ENCODE measurements at places on chromosomes 4 and X. TPM values are rescaled to one million over a fixed set of nuclear protein-coding genes. Genes with fewer than 3 reads are reported as not detected.

Gene SLC9A6
- 18.0 TPM for polyA plus RNA-seq

Gene PDE5A
- 1.3 TPM for polyA plus RNA-seq

Gene JAKMIP1
- 26.1 TPM for polyA plus RNA-seq

Gene LDB2
- polyA plus RNA-seq, result not detected

Gene EDNRA
- polyA plus RNA-seq, result not detected

Gene OPRPN
- not detected for polyA plus RNA-seq

Gene ZNF185
- polyA plus RNA-seq, result 2.3 TPM

Gene ITIH6
- polyA plus RNA-seq, result not detected

Gene NHSL2
- 17.8 TPM for polyA plus RNA-seq

Gene ZGRF1
- 0.92 TPM for polyA plus RNA-seq

Gene USO1
- 33.5 TPM for polyA plus RNA-seq

Gene PDLIM3
- polyA plus RNA-seq, result not detected

Gene DRP2
- polyA plus RNA-seq, result not detected

Gene CTSO
- polyA plus RNA-seq, result 39.1 TPM

Gene ACOX3
- polyA plus RNA-seq, result 14.2 TPM

Gene GRIA2
- not detected for polyA plus RNA-seq

Gene GLRA3
- not detected for polyA plus RNA-seq

Gene MEPE
- not detected for polyA plus RNA-seq

Gene SPANXC
- polyA plus RNA-seq, result not detected

Gene ATP2B3
- polyA plus RNA-seq, result not detected

Gene DIPK2B
- polyA plus RNA-seq, result not detected

Gene LNX1
- 0.30 TPM for polyA plus RNA-seq

Gene SAT1
- 113 TPM for polyA plus RNA-seq

Gene RS1
- polyA plus RNA-seq, result not detected

Gene SAGE1
- not detected for polyA plus RNA-seq

Gene N4BP2
- 10.3 TPM for polyA plus RNA-seq

Gene CT83
- polyA plus RNA-seq, result not detected
